ENCODE measurements at places on chromosomes 7 and 10.

DNA sequence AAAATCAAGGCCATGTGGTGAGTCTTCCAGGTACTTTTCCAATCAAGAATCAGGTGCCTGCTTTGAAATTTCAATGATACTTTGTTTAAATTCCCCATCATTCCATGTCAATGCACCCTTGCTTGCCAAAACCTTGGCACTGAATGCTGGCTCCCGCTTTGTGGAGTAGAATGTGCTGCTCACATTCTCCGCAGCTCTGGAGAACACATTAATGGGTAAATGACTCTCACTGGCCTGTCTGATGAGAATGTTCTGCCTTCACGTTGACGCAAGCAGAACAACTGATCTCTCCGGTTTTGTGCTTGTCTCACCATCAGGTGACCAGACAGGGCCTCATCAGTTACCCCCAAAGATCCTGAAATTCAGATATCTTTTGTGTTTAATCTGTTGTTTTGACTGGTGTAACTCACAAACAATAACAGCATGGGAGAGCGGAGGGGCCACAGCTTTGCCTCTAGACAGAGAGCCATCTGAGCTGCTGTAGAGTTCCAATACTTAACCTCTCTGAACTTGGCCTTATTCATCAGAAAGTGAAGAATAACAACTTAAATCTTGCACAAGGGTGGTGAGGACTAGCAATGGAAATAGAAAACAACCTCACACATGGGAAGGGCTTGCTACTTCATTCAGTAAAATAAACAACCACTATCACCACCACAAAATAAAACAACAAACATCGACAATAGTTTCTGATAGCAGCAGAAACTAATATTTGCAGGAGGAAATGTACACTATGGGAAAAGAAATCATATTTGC lies 276.9 kb upstream of the IGFBP3 start:
- no peak for DNase-seq

GRCh38 chr7:7740037-7740355 lies 21.6 kb upstream of the RPA3 start:
- no peak for DNase-seq

- DNase-seq: no peak
Observed at GRCh38 chr10:24333736-24334135, 124.8 kb downstream of the KIAA1217 start.

DNA sequence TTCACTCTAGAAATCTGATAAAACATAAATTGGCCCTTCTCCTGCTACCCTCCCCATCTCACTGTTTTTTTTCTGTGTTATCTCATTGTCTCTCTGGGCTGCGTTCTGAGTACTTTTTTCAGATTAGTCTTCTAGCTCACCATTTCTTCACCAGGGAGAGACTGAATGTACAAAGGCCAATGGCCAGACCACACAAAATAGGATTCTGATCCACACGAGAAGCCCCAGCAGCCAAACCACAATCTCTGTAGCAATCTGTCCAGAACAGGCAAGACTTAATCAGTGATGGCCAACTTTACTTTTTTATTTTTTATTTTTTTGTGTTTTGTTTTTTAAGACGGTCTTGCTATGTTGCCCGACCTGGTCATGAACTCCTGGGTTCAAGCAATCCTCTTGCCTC lies 55.9 kb upstream of the PAPSS2 start:
- DNase-seq: no peak

Measured in effector memory CD8-positive, alpha-beta T cell (primary cell).